ENCODE measurements at places on chromosomes 7 and 10. TPM values are rescaled to one million over a fixed set of nuclear protein-coding genes. Genes with fewer than 3 reads are reported as not detected.

NPY gene
- not detected for total RNA-seq

EEF1AKMT2 gene
- total RNA-seq: 7.6 TPM

CTNNA3 gene
- total RNA-seq: 0.19 TPM

MALRD1 gene
- 0.31 TPM for total RNA-seq

- no peaks in the 10 kb centered on the region for H3K27me3 ChIP-seq
- DNase-seq: no peak
- H3K27ac ChIP-seq: no peak overlapping the region
- no peaks in the 10 kb centered on the region for H3K4me1 ChIP-seq
- H3K4me3 ChIP-seq: no peak overlapping the region
These were observed 20.3 kb upstream of the PRKCQ start for GRCh38 chr10:6600224-6600987.

GRCh38 chr7:111531993-111532392 is 30.3 kb downstream of the IMMP2L start:
- H3K27ac ChIP-seq: no peak overlapping the region
- no peaks in the 10 kb centered on the region for H3K27me3 ChIP-seq
- H3K36me3 ChIP-seq: no peaks in the 10 kb centered on the region

DNA sequence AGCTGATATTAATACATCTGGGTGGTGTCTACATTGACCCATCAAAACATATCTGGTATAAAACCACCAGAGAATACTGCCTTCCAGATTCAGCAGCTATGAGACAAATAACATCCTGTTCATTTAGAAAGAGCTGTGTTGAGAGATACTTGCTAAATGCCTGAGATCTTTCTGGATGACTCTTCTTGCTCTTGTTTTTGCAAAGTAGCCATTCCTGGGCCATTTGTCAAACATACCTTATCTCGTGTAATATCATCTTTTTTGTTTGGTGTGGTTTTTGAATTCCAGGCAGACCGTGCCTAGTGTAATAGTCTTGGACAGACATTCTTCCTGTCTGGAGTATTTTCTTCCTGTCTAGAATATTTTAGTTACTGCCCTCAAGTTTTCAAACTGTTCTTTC is 74.7 kb upstream of the PRR15 start:
- H3K4me3 ChIP-seq: no peak overlapping the region
- H3K36me3 ChIP-seq: no peaks in the 10 kb centered on the region
- DNase-seq: no peak
- peak overlapping the region; percentile 33 for H3K27ac ChIP-seq
- peaks cover 34% of the 10 kb centered on the region for H3K4me1 ChIP-seq

- DNase-seq: no peak
- no peak overlapping the region for H3K4me3 ChIP-seq
- no peak overlapping the region for H3K27ac ChIP-seq
- no peaks in the 10 kb centered on the region for H3K27me3 ChIP-seq
- H3K36me3 ChIP-seq: no peaks in the 10 kb centered on the region
These were observed 69.0 kb downstream of the HELLS start for GRCh38 chr10:94614558-94614957.

GRCh38 chr10:111077479-111077784 is 603 bp downstream of the ADRA2A start:
- H3K4me1 ChIP-seq: no peaks in the 10 kb centered on the region
- no peak for DNase-seq
- H3K4me3 ChIP-seq: peak overlapping the region; percentile 43
- H3K27ac ChIP-seq: no peak overlapping the region
- peaks cover 15% of the 10 kb centered on the region for H3K27me3 ChIP-seq

DNA sequence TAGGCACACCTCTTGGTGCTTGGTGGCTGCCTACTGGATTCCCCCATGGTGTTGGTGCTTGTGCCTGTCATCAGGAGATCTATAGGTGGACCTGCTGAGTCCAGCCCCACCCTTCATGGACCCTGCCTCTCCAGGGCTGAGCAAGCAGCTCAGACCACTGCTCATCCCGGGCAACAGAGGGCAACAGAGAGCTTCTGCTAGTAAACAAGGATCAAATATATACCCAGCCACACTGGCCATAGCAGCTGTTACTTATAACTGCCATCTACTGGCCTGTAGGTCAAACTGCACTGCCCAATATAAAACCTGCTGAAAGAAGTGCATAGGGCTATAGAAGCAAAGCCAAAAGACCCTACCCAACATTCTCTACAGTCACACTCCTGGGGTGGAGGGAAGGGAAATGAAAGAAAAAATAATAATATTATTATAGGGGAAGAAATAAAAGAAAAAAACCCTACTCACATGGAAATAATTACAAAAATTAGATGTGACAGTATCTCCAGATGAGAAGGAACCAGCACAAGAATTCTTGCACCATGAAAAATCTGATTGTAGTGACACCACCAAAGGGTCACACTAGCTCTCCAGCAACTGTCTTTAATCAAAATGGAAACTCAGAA is 54.9 kb upstream of the ZNF800 start:
- no peaks in the 10 kb centered on the region for H3K36me3 ChIP-seq
- no peak overlapping the region for H3K27ac ChIP-seq
- H3K4me1 ChIP-seq: no peaks in the 10 kb centered on the region
- H3K4me3 ChIP-seq: no peak overlapping the region
- DNase-seq: no peak

GRCh38 chr7:17487343-17487742 is 188.9 kb downstream of the AHR start:
- H3K27me3 ChIP-seq: no peaks in the 10 kb centered on the region
- no peaks in the 10 kb centered on the region for H3K4me1 ChIP-seq
- no peak for DNase-seq
- H3K27ac ChIP-seq: peak overlapping the region; percentile 98
- H3K4me3 ChIP-seq: no peak overlapping the region

DNA sequence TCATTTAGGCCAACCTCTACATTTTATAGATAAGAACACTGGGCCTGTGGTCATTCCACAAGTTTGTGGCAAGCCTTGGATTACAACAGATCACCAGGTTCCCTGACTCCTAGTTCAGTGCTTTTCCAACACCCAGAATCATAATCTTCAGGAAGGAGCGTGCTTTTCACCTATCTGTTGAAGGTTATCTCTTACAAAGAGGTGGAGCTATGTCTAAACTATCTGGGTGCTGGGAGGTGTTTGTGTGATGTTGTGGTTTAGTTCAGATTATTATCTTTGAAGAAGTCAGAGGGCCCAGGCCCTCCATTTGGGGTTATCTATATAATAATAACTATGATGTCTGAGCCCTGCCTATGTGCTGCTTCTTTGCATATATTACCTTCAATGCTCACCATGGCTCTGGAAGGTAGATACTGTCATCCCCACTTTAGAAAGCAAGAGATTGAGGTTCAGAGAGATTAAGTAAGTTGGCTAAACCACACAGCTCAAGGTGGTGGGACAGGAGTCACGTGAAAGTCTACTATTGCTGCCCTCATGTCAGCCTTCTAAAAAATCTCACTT is 24.0 kb downstream of the IL2RA start:
- no peak overlapping the region for H3K4me3 ChIP-seq
- no peaks in the 10 kb centered on the region for H3K36me3 ChIP-seq
- H3K27ac ChIP-seq: no peak overlapping the region
- no peaks in the 10 kb centered on the region for H3K27me3 ChIP-seq

DNA sequence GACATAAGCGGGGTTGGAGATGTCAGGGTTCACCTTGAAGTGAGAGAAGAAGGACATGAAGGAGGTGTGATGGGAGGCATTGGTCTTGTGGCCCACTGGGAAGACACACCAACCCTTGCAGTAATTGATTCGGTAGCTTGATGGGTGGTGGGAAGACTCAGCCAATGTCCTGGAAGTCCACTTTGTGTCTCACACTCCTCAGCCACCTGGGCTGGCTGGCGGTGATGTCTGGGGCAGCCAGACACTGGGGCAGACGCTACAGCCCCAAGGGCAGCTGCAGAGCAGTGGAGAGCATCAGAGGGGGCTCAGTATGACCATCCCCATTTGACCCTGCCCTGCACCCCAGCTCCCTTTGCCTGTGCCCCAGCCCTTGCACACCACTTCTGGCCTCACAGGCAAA is 16.7 kb upstream of the DRGX start:
- H3K27ac ChIP-seq: no peak overlapping the region
- DNase-seq: no peak
- no peaks in the 10 kb centered on the region for H3K36me3 ChIP-seq

DNA sequence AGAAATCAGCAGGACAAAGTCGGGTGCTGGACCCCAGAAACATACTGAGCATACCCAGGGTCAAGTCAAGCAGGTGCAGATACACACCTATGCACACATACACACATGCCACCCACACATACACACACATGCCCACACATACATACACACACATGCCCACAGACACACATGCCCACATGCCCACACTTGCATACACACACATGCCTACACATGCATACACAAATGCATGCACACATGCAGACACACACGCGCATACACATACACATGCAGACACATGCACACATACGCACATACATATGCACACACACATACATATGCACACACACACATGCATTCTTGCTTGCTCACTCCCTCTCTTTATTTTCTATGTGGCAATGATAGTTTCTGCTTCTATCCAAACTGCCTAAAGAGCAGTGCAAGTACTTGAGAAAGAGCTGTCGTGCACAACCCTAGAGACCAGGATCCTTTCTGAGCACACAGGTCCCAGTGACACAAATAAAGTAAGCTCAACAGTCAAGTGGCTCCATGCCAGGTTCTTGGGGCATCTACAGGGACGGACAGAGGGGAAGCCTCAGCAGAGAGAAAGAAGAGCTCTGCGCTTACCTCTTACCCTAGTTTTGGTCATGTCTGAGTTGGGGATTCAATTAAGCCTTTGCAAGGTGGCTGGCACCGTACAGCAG is 83.7 kb downstream of the EBF3 start:
- H3K4me1 ChIP-seq: no peaks in the 10 kb centered on the region
- DNase-seq: no peak
- H3K36me3 ChIP-seq: no peaks in the 10 kb centered on the region
- no peak overlapping the region for H3K27ac ChIP-seq

DNA sequence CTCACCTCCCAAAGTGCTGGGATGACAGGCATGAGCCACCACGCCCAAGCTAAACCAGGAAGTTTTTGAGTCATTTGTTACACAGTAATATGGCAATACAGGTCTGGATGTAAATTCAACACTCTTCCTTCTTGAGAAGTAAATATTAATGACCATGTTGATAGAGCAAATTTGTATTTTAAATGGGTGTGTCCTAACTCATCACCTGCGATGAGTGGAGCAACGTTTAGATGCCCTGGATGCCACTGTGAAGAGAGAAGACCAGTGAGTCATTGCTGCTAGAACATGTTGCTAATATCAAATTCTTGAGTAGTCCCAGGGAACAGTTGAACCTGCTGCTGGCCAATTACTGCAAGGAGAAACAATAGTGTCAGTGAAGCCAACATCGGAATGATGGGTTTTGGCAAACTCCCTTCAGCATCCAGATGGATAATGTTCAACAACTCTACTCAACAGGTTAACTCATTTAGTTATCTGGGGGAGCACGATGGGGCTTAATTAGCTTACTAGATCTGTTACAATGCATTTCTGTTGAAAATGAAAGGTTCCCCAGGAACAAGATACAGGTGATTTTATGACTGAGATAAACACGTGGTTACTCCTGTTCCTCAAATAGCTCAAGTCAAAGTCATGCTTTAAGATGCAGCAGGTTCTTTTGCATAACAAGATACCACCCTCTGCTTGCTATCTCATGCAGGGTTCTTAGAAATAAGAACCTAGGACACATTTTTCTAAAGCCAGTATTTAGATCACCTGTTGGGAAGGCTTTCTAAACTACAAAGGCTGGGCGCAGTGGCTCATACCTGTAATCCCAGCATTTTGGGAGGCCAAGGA is 146.8 kb downstream of the CALN1 start:
- no peaks in the 10 kb centered on the region for H3K27me3 ChIP-seq
- no peak for DNase-seq
- H3K4me3 ChIP-seq: no peak overlapping the region
- H3K27ac ChIP-seq: no peak overlapping the region
